Stimulated activated CD8-positive, alpha-beta memory T cell treated with anti-CD3 and anti-CD28 coated beads, Interleukin-15, amount 100 ng/mL, for 1 hour (primary cell): ENCODE measurements at places on chromosomes 7 and 10.

DNA sequence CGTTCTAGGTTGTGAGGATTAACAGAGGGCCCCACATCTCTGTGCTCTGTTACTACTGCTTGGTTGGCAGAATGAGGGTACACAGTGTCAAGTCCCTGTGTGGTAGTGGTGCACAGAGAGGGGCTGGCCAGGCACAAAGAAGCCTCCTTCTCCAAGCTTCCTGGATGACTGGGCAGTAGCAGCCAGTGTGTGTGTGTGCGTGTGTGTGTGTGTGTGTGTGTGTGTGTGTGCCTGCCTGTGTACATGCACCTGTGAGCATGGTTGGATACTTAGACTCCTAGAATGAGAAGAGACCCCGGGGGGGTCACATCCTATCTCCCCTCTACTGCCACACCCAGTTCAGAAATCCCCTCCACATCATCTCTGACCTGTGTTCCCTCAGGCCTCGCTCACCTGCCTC is 146.7 kb upstream of the UNC5B start:
- DNase-seq, result no peak

- no peak for DNase-seq
These were observed 18.7 kb downstream of the FRMD4A start for GRCh38 chr10:14312014-14312413.

DNA sequence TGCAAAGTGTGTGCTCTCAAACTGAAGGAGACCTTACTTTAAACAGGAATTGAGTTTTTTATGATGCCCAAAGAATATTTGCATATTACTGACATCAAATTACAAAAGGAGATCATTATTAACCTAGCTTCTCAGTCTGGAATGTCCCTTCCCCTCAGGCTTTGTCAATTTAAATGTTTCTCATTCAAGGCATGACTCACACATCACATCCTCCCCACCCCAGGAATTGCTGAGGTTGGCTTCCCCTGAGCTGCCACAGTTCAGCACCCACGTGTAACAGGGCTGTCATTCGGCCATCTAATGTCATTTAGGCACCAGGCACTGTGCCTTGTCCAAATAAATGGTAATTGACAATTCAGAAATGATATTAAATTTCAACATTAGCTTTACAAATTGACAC is 305.9 kb upstream of the MGMT start:
- no peak for DNase-seq

GRCh38 chr7:329691-330281 is 39.8 kb downstream of the FOXL3 start:
- no peak for DNase-seq

GRCh38 chr10:94046098-94046497 is 52.4 kb downstream of the PLCE1 start:
- DNase-seq, result no peak

GRCh38 chr7:54180796-54181195 is 361.4 kb upstream of the VSTM2A start:
- no peak for DNase-seq

DNA sequence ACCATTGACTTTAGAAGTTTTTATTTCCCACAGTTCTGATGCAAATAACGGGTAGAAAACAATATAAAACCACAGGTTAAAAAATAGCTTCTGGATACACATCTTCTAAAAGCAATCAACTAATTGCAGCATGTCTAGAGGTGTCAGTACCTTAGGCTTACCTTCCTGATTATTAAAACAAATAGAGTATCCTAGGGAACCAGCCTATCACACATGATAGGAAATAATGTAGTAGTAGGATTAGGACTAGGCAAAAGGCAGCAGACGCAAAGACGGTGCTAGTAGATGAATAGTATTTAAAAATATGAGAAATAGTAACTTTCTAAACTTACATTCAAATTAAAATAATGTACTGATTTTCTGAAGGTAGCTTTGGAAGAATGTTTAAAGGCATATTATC is 41.7 kb upstream of the PHYHIPL start:
- DNase-seq, result no peak

DNA sequence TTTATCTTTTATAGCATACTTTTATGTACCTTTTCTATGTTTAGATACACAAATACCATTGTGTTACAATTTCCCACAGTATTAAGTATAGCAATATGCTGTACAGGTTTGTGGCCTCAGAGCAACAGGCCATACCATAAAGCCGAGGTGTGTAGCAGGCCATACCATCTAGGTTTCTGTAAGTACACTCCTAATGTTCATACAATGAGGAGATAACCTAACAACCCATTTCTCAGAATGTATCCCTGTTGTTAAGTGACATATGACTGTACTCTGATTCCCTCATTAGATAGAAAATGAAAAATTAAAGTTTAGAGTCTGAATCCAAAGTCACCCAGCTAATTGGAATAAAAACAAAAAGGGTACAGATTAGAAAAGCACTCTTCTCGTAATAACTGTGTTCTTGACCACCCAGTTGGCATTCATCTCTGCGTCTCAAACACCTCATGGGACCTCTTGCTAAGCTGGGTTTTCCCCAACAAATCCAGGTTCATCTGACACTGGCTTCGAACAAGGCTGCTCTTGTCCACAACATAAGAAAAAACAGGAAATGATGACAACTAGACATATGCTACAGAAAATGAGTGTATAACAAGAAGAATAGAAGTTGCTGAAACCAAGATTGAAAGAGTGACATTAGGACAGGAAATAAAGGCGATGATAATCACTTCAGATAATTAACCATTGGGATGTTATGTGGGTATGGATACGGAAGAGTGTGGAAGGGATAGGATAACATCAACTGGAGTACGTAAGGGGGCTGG is 1.4 kb downstream of the NDUFB8 start:
- DNase-seq, result no peak

GRCh38 chr7:41292487-41292886 is 410.4 kb downstream of the INHBA start:
- no peak for DNase-seq

- no peak for DNase-seq
These were observed 786 bp upstream of the CNOT4 start for GRCh38 chr7:135510592-135511183.

GRCh38 chr7:126361183-126361582 is 891.6 kb downstream of the GRM8 start:
- no peak for DNase-seq

GRCh38 chr10:73205081-73205480 is 37.2 kb downstream of the FAM149B1 start:
- no peak for DNase-seq

DNA sequence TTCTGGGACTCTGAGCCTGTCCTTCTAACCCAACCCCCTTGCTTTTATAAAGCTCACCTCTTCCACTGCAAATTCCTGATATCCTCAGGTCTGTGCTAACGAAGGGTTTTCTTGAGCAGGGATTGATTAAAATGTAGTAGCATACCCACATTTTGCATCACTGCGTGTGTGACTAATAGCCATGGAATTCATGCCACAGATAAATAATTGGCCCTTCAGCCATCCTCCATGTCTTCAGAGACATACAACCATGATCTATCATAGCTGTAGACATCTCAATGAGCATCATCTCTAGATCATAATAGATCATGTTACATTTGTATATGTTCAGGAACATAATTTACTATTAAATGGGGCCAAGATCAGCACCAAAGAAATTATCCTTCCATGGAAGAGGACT is 990.3 kb downstream of the KCNMA1 start:
- no peak for DNase-seq

- DNase-seq, result no peak
These were observed 29.2 kb upstream of the KMT2C start for GRCh38 chr7:152465119-152465387.

- no peak for DNase-seq
These were observed 98.6 kb upstream of the DIP2C start for GRCh38 chr10:787933-788651.

GRCh38 chr10:290026-290725 is 154.9 kb downstream of the ZMYND11 start:
- DNase-seq, result no peak

DNA sequence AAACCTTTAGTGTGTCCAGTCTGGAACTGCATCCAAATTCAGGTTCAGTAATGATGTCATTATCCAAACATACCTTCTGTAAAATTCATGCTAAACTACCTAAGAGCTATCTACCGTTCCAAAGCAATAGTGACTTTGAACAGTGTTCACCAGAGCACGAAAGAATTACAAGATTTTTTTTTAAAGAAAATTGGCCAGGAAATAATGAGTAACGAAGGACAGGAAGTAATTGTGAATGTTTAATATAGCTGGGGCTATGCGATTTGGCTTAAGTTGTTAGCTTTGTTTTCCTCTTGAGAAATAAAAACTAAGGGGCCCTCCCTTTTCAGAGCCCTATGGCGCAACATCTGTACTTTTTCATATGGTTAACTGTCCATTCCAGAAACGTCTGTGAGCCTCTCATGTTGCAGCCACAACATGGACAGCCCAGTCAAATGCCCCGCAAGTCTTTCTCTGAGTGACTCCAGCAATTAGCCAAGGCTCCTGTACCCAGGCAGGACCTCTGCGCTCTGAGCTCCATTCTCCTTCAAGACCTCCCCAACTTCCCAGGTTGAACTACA is 694 bp upstream of the FAS start:
- DNase-seq, result no peak

DNA sequence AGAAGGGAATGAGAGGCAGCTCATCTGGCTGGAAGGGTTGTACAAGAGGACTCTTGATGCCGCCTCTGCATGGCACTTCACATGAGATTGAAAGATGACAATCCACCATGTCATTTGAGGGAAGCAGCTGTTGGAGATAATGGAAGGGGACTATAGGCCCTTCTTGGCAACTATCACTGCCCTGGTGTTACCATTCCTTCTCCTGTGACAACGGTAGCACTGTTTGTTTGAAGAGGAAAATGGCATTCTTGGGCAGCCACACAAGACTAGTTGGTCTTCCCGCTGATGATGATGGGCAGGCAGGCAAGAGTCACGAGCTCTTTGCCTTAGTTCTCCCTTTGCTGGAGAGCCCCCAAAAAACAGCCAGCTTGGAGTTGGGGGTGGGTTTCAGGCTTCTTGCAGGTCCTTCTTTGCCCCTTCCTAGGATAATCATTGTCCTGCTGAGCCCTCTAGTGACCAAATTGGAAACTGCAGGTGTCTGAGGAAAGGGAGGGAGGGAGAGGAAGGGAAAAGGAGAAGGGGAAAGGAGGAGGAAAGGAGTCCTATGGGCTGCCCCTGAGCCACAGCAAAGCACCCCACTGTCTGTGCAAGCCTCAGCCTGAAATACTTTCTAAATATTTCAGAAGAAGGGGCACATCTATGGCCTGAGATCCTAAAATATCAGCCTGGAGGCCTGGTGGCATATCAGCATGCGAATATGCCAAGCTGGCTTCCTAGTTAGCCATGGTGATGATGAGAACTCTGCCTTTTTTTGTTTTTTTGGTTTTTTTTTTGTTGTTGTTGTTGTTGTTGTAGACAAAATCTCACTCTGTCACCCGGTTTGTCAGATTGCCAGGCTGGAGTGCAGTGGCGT is 165.6 kb upstream of the KMT2E start:
- DNase-seq, result peak; percentile 35

DNA sequence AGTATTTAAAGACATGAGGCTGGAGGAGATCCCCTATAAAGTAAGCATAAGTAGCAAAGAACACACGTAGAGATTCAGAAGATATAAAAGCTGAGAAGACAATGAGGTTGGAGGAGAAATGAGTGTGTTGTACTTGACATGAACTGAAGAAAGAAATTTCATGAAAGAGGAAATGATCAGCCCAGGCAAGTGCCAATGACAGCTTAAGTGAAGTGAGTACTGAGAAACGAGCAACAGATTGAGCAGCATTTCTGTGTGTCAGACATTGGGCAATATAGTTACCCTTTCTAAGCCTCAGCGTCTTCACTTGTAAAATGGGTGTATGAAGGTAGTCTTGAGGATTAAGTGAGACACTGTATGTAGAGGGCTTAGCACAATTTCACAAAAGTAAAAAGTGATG is 4.8 kb upstream of the LIPA start:
- DNase-seq, result no peak

- DNase-seq, result no peak
These were observed 28.7 kb upstream of the RUFY2 start for GRCh38 chr10:68435803-68436202.

- DNase-seq, result no peak
These were observed 41.0 kb upstream of the C10orf120 start for GRCh38 chr10:122740640-122741039.

- DNase-seq, result no peak
These were observed 173.6 kb upstream of the CACNA2D1 start for GRCh38 chr7:82617156-82617555.

DNA sequence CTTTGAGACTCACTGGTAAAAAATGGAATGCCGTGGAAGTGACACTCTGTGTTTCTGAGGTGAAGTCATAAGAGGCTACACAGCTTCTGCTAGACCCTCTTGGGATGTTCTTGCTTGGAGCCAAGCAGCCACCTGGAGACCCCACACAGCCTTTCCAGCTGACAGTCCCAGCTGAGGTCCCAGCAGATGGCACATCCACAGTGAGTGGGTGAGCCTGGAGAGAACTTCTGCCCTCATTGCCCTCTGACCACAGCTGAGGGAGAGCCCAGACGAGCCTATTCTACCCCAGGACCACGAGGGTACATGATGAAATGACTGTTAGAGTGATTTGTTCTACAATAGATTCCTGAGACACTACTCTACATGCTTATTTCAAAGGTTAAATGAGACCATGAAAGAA is 44.3 kb downstream of the CXCL12 start:
- no peak for DNase-seq

DNA sequence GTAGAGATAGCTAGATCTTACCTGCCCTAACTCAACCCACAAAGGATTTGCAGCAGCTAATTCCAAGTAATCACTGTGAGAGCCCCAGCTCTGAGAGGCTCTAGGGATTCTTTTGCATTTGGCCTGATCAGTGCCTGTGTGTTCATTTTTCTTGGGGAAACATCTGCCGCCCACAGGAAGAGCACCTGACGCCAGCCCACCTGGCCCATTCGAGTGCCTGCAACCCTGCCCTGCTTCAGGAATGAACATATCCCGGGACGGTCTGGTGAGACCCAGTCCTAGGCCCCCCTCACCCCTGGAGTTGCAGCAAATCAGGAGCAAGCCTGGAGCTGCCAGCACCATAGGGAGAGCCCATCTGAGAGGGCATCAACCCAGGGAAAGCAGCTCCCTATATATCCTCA is 38.8 kb downstream of the GSDME start:
- no peak for DNase-seq

GRCh38 chr10:113788604-113789083 is 37.2 kb downstream of the PLEKHS1 start:
- no peak for DNase-seq

GRCh38 chr7:98177553-98177952 is 33.7 kb upstream of the BHLHA15 start:
- no peak for DNase-seq

DNA sequence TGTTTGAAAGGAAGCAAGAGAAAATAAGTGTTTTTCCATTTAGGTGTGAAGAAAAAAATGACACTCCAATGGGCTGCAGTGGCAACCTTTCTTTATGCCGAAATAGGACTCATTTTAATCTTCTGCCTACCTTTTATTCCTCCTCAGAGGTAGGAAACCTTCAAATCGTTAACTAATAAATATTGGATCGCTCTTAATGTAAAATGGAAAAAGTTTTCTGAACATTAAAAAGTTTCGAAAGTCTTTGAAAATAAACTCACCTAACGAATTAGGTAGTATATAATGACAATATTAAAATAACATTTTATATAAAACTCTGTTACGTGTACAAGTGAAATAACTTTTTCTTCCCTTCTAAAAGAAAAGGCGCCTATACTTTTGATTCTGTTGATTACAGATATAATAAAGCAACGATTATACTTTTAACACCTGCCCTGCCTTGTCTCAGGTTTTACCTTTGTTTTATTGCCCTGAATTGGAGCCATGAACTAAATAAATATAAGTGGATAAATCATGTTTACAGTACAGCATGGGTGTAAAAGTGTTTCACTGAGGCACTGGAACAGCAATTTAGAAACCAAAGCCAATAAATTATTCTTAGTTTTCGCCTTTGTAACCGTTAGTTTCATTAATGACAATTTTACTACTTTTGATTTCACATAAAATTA is 804 bp downstream of the BCAP29 start:
- DNase-seq, result no peak

- no peak for DNase-seq
These were observed 659 bp downstream of the OPTN start for GRCh38 chr10:13100349-13101294.
